ENCODE measurements at places on chromosomes 1 and 21.

DNA sequence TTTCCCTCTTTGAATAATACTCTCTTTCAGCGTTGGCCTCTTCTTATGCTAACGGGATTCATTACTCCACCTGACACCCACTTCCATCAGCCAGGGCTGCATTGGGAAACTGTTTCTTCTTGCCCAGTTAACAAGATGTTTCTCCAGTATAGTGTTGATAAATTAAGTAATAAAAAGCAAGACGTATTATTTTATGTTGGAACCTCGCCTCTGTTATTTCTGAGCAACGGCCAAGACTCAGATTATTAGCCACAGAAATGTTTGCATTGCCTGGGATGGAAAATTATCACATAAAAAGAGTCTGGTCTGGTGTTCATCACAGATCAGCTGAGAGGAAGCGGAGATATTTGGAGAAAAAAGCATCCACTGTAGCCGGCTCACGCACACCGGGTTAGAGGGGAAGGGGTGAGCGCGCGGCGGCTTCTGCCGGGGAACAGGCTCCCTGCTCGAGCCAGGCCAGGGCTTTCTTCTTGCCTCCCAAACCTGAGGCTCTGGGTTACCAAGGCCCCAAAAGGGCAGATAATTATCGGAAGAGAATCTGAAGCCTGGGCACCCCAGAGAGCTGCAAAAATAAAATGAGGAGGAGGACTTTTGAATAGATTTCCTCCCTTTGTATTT is 189.5 kb downstream of the PRDM16 start:
- no peak for DNase-seq

- no peak for DNase-seq
These were observed 103.9 kb upstream of the IRF2BP2 start for GRCh38 chr1:234713859-234714258.

- no peak for DNase-seq
These were observed 144.5 kb downstream of the BRINP2 start for GRCh38 chr1:177315261-177315660.

GRCh38 chr1:22567197-22567596 is 3.9 kb downstream of the EPHA8 start:
- no peak for DNase-seq

DNA sequence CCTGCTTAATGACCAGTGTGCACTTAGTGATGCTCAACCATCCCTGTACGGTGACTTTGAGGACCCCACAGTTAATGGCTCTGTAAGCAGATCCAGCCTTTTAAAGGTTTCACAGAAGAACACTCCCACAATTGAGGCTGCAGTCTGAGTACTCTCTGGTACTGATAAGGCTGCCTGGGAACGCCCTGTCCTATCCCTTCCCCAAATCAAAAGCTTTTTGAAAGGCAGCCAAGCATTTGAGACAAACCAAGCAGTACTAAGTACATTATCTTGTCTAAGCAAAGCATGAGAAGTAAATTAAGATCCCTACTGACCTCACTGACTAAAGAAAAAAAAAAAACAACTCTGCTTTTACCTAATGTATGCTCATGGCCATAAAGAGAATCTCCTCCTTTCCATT is 60.7 kb downstream of the SH3GLB1 start:
- no peak for DNase-seq

- no peak for DNase-seq
These were observed 6.8 kb upstream of the SLAMF9 start for GRCh38 chr1:159960721-159961381.

DNA sequence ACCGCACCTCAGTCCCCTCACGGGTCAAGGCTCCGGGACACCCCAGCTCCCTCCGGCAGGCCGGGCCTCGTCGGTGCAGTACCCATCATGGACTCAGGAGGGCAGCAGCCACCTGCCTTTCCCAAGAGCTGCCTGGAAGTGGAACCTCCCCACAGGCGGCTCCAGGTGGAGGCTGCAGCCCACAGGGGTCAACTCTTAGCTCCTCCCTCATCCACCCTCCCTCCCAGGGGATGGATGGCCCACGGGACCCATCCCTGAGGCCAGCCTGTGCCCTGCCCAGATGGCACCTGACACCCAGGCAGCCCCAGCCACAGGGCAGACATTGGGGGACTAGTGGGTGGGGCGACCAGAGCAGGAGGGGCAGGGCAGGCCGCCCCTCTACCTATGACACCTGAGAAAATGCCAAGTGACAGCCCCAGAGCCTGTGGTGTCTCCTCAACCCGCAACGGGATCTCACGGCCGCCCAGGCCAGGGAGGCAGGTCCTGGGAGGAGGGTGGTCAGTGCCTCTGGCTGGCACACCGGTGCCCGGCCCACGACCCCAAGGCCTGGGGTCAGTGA is 1.2 kb upstream of the ARHGEF16 start:
- DNase-seq = peak; percentile 41

- peak; percentile 81 for DNase-seq
These were observed 59.5 kb downstream of the PTGS2 start for GRCh38 chr1:186620566-186621350.

- DNase-seq = no peak
These were observed 30.3 kb downstream of the SLX9 start for GRCh38 chr21:44969931-44970755.

All from MM.1S (cell line).